Kidney (tissue), 22 donors: ENCODE measurements at places on chromosomes 1 and 21. TPM values are rescaled to one million over a fixed set of nuclear protein-coding genes. Genes with fewer than 3 reads are reported as not detected.

DNA sequence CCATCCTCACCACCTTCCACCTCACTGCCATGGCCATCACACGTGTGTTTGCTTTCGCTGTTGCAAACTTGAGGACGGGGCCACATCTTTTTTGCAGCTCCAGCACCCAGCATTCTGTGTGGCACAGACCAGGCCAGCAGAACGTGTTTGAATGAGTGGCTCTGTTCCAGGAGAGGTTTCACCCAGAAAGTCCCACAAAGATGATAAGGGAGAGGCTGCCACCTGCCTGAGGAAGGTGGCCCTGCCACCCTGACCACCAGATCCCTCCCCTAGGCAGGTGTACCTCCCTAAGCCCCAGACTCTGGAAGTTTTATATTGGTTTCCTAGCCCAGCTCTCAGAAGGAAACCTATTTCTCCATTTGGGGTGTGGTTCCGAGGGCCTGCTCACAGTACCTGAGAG is 252.1 kb downstream of the KAZN start:
- DNase-seq, result no peak
- no peaks in the 10 kb centered on the region for H3K27me3 ChIP-seq
- peaks cover 2% of the 10 kb centered on the region for H3K4me1 ChIP-seq
- H3K36me3 ChIP-seq, result no peaks in the 10 kb centered on the region
- H3K27ac ChIP-seq, result no peak overlapping the region

DNA sequence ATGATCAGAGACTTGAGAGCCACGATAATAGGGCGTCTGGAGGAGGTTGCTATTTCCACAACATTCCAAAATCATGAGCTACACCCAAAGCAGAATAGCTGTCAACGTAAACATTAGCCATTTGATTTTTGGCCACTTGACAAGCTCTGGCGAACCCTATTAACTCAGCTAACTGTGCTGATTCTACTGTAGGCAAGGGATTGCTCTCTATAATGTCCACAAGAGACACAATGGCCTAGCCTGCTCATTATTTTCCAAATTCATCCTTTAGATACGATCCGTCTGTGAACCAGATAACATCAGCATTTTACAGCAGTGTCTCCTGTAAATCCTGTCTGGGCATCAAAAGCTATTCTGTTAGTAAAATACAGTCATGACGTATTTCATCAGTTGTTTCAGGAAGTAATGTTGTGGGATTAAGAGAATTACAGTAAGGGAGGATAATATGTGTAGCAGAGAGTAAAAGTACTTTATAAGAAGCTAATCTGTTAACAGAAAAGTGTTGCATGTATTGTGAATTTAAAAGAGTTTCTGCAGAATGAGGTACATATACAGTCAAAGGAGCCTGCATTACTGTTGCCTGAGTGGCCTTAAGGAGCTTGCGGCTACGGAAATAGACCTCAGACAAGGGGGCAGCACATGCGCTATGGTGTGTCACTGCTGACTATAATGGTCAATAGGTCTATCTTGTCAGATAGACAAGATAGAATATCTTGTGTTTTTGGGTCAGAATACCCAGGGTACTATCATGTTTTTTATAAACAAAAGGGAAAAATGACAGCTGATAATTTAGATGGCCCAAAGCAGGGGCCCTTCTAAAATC is 44.9 kb upstream of the TINAGL1 start:
- H3K27ac ChIP-seq, result no peak overlapping the region
- DNase-seq, result no peak
- H3K4me3 ChIP-seq, result no peak overlapping the region
- no peaks in the 10 kb centered on the region for H3K4me1 ChIP-seq

GRCh38 chr1:162562470-162562828 is 927 bp downstream of the UAP1 start:
- H3K36me3 ChIP-seq, result no peaks in the 10 kb centered on the region
- no peak overlapping the region for H3K27ac ChIP-seq
- H3K4me3 ChIP-seq, result peak overlapping the region; percentile 85
- H3K4me1 ChIP-seq, result peaks cover 11% of the 10 kb centered on the region
- DNase-seq, result no peak

DNA sequence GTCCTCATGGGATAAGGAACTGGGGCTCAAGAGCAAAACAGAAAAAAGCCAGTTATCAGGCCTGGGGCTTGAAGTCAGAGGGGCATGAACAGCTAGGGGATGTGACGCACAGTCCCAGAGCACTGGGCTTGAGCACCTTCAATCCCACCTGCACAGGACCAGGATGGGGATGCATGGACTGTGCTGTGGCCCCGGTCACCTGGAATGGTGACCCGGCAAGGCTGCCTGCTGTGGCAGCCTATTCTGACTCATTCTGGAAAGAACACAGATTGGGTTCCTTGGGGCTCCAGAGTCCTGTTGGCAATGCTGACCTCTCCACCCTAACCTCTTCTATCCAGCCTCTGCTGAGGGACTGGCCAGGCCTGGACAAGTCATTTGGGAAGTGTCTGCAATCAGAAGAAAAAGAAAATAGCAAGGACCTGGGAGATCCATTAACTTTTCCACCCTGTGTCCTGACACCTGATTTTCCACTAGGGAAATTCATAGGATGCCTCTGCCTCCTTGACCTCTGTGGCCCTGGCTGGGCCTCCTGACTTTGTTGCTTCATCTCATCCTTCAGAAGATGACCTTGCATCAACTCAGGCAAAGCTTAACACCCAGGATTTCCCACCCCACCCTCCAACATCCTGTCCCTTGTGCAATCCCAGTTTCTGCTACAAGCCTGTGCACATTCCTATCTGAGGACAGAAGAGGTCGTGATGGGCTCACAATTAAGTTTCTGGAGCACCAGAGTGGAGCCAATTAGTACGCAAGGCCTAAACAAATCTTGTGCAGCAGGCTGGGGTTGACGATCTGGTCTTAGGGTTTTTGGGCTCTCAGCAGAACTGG is 17.9 kb upstream of the FMOD start:
- H3K27me3 ChIP-seq, result no peaks in the 10 kb centered on the region
- H3K27ac ChIP-seq, result no peak overlapping the region
- no peaks in the 10 kb centered on the region for H3K36me3 ChIP-seq
- no peak for DNase-seq
- H3K4me3 ChIP-seq, result no peak overlapping the region

The LAPTM5 gene
- total RNA-seq, result 108 TPM

The CRABP2 gene
- total RNA-seq, result 15.2 TPM
